Gastrocnemius medialis (tissue), 4 donors: ENCODE measurements at places on chromosomes 12 and 14. TPM values are rescaled to one million over a fixed set of nuclear protein-coding genes. Genes with fewer than 3 reads are reported as not detected.

GRCh38 chr14:93548102-93548843 is 117.5 kb downstream of the UNC79 start:
- DNase-seq: no peak
- H3K36me3 ChIP-seq: no peaks in the 10 kb centered on the region
- H3K4me1 ChIP-seq: no peaks in the 10 kb centered on the region
- no peak overlapping the region for H3K4me3 ChIP-seq
- no peak overlapping the region for H3K27ac ChIP-seq

GRCh38 chr12:27366621-27367020 is 34.0 kb downstream of the BMAL2 start:
- no peaks in the 10 kb centered on the region for H3K36me3 ChIP-seq
- H3K4me1 ChIP-seq: no peaks in the 10 kb centered on the region
- no peak overlapping the region for H3K4me3 ChIP-seq
- no peak overlapping the region for H3K27ac ChIP-seq
- no peak for DNase-seq

- H3K27ac ChIP-seq: peak overlapping the region; percentile 97
- peak; percentile 85 for DNase-seq
- no peaks in the 10 kb centered on the region for H3K36me3 ChIP-seq
- H3K27me3 ChIP-seq: no peaks in the 10 kb centered on the region
- peaks cover 82% of the 10 kb centered on the region for H3K4me1 ChIP-seq
Measured at GRCh38 chr12:109134186-109134917, 18.0 kb downstream of the ACACB start.

The SSTR1 gene
- 0.83 TPM for total RNA-seq

- H3K27me3 ChIP-seq: no peaks in the 10 kb centered on the region
- peaks cover 30% of the 10 kb centered on the region for H3K4me1 ChIP-seq
- H3K36me3 ChIP-seq: no peaks in the 10 kb centered on the region
- H3K27ac ChIP-seq: no peak overlapping the region
Measured at GRCh38 chr14:50736932-50737419, 68.9 kb upstream of the SAV1 start.

- peaks cover 18% of the 10 kb centered on the region for H3K27me3 ChIP-seq
- H3K4me3 ChIP-seq: no peak overlapping the region
- H3K36me3 ChIP-seq: no peaks in the 10 kb centered on the region
Measured at GRCh38 chr12:6057700-6058099, 66.8 kb downstream of the VWF start.

The REP15 gene
- 1.8 TPM for total RNA-seq

DNA sequence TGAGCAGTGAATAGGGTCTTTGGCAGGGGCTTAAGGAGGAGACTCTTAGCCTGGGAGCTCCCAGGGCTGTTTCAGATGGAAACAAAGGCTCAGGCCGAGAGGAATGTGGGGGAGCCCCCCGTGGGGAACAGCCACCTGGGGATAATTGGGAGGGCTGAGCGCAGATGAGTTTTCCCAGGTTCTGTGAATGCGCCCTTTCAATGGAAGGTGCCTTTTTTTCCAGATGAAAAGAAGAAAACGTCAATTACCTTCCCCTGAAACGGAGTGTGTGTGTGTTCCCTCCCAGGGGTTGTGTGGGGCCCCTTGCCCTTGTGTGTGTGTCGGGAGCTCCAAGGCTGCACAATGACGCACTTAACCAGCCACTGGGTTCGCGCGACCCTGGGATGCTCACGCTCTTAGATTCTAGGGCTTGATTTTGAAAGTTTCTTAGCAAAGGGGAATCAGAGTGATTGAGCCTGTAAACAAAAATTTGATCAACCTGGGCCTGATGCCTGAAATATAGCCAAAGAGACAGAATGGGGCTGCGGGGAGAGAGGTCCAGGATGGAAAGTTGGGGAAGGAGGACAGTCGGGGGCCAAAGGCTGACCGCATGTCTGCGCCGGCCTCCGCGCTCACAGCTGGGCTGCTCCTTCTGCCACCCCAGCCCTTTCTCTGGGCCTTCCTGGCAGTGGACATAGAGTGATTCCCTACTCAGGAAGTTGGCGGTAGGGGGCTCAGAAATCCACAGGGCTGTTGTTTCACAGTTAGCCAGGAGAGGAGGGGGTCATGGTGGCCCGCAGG is 14.6 kb downstream of the MEG3 start:
- H3K36me3 ChIP-seq: no peaks in the 10 kb centered on the region
- H3K27me3 ChIP-seq: no peaks in the 10 kb centered on the region
- H3K4me1 ChIP-seq: no peaks in the 10 kb centered on the region
- no peak for DNase-seq
- H3K27ac ChIP-seq: no peak overlapping the region

The SFSWAP gene
- 27.2 TPM for total RNA-seq

DNA sequence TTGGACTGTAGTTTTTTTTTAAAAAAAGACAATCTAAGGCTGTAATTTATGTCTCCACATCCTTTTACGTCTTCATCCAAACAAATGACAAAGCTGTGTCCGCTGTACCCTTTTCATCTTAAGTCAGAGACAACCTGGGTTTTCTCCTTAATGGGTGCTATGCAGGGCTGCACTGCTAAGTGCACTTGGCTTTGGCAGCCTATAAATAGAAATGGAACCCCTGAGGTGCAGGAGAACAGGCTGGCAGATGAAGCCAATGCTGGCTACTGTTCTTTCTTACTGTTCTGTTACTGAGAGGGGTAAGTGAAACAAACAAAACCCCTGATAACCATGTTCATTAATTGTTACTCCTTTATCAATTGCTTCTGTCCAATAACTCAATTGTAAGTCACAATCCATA is 47.1 kb upstream of the KICS2 start:
- DNase-seq: no peak
- H3K27ac ChIP-seq: no peak overlapping the region
- H3K4me1 ChIP-seq: no peaks in the 10 kb centered on the region
- no peak overlapping the region for H3K4me3 ChIP-seq

- H3K27me3 ChIP-seq: no peaks in the 10 kb centered on the region
- H3K27ac ChIP-seq: no peak overlapping the region
- DNase-seq: no peak
Measured at GRCh38 chr12:87280893-87281292, 748.3 kb downstream of the C12orf50 start.

- H3K27ac ChIP-seq: no peak overlapping the region
- H3K4me1 ChIP-seq: no peaks in the 10 kb centered on the region
- H3K27me3 ChIP-seq: peaks cover 3% of the 10 kb centered on the region
- H3K36me3 ChIP-seq: no peaks in the 10 kb centered on the region
- no peak for DNase-seq
Measured at GRCh38 chr14:77148510-77149231, 7.1 kb upstream of the ZDHHC22 start.

GRCh38 chr12:7001921-7002591 is 16.2 kb downstream of the LPCAT3 start:
- no peaks in the 10 kb centered on the region for H3K36me3 ChIP-seq
- peaks cover 76% of the 10 kb centered on the region for H3K4me1 ChIP-seq
- H3K27me3 ChIP-seq: no peaks in the 10 kb centered on the region
- H3K4me3 ChIP-seq: no peak overlapping the region

The A2M gene
- 77.1 TPM for total RNA-seq

GRCh38 chr12:109455706-109456105 is 21.4 kb downstream of the KCTD10 start:
- H3K4me1 ChIP-seq: peaks cover 10% of the 10 kb centered on the region
- H3K4me3 ChIP-seq: no peak overlapping the region
- H3K27me3 ChIP-seq: no peaks in the 10 kb centered on the region

The KRT71 gene
- total RNA-seq: not detected

The TAS2R42 gene
- total RNA-seq: not detected

- no peaks in the 10 kb centered on the region for H3K4me1 ChIP-seq
- no peak for DNase-seq
- H3K27ac ChIP-seq: no peak overlapping the region
- H3K4me3 ChIP-seq: no peak overlapping the region
- no peaks in the 10 kb centered on the region for H3K27me3 ChIP-seq
- no peaks in the 10 kb centered on the region for H3K36me3 ChIP-seq
Measured at GRCh38 chr12:43143278-43143677, 408.7 kb downstream of the ADAMTS20 start.

The RND1 gene
- total RNA-seq: 0.36 TPM

DNA sequence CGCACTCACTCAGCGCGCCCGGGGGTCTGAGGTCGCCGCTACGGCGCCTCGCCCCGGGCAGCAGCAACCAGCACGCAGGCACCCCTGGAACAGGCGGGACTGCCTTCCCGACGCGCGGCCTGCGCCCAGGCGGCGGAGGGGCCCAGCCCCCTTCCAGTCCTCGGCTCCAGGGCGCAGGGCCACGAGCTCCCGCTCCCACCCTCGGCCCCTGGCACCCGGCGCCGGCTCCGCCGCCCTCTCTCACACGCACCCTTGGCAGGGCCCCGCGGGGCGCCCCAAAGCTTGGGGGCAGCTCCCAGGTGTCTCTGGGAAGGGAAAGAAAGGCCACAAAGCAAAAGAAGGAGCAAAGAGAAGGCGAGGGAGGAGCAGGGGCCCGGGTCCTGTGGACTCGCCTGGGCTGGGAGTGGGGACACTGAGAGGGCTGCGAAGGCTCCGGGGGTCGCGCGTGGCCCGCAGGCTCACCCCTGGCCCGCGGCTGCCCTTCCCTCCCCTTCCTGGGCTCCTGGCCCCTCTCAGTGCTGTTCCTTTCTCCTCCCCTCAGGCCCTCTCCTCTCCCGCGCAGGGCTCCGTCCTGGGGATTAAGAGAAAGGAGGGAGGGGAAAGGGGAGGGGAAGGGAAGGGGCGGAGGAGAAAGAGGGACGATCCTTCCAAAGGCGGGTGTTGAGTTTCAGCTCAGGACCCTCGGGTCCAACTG is 907 bp upstream of the EFS start:
- no peaks in the 10 kb centered on the region for H3K36me3 ChIP-seq
- H3K4me1 ChIP-seq: peaks cover 4% of the 10 kb centered on the region
- H3K27me3 ChIP-seq: peaks cover 13% of the 10 kb centered on the region
- peak overlapping the region; percentile 46 for H3K4me3 ChIP-seq
- peak overlapping the region; percentile 68 for H3K27ac ChIP-seq

DNA sequence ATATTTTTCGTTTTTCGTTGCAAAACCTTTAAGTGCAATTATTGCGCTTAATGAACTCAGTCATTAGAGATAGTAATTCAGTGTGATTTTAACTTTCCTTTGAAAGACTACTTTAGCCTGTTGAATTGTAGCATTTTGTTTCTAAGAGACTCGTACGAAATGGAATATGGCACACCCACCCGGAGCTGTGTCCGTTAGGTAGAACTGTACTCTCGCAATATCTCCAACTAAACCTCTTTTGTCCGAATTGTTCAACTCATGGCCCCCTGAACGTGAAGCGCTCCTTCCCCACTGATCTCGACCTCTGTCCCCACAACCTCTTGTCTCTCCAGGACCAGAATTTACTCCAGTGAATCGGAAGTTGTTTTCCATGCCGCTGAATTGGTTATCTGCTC is 800 bp downstream of the PCNX4 start:
- peak overlapping the region; percentile 99 for H3K27ac ChIP-seq
- peaks cover 48% of the 10 kb centered on the region for H3K4me1 ChIP-seq
- no peak for DNase-seq
- H3K36me3 ChIP-seq: no peaks in the 10 kb centered on the region
- H3K4me3 ChIP-seq: peak overlapping the region; percentile 73

DNA sequence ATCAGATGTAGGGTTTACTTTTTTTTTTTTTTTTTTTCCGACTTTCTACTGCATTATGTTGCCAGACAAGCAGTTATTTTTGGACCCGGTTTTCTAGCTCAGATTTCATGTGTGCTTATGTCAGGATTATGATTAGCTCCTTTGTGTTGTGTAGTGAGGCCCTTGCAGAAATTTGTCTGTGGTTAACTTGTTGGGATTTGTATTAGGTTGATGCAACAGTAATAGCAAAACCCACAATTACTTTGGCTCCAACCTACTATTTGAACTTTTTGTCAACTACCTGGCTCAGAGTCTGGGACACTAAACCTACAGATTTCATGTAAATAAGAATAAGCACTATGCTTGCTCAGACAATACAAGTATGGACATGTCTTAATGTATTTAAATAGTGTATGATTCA is 44.1 kb upstream of the KCNJ8 start:
- H3K36me3 ChIP-seq: peaks cover 7% of the 10 kb centered on the region
- no peak overlapping the region for H3K4me3 ChIP-seq
- no peak for DNase-seq
- no peaks in the 10 kb centered on the region for H3K27me3 ChIP-seq

The PZP gene
- total RNA-seq: not detected

The FAM161B gene
- total RNA-seq: 6.8 TPM

The ART4 gene
- total RNA-seq: 1.6 TPM

DNA sequence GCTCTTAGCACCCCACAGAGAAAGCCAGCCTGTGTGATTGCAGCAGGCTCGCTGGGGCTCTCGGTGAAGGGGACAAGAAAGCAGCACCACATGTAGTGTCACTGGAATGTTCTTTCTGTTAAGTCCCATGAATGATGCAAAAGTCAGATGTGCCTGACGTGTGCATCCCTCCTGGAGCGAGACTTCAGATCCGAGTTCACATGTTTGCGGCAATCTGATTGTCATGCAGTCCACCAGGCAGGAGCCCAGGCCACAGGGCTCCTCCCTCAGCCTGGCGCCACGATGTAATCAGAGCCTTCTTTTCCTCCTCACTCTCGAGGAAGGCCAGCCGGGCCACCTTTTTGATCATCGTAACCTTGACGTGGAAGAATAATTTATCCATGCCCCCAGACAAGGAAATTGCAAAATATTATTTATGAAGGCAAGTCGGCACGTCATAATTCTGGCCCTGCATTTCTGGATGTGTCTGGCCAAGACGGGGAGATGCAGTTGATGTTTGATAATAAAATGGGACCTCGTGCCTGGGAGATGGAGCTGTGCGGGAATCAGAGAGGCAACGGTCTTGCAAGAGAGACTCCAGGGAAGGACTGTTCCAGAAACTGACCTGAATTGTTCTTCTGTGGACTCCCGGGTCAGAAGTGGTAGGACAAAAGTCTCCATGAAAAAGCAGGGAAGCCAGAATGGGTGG is 214.6 kb downstream of the PHETA1 start:
- no peak overlapping the region for H3K27ac ChIP-seq
- peaks cover 4% of the 10 kb centered on the region for H3K27me3 ChIP-seq
- H3K4me3 ChIP-seq: no peak overlapping the region

- no peaks in the 10 kb centered on the region for H3K27me3 ChIP-seq
- H3K4me1 ChIP-seq: peaks cover 8% of the 10 kb centered on the region
- no peak for DNase-seq
- H3K4me3 ChIP-seq: no peak overlapping the region
- H3K27ac ChIP-seq: peak overlapping the region; percentile 15
Measured at GRCh38 chr14:85607651-85608081, 77.7 kb downstream of the FLRT2 start.

The OR6C75 gene
- total RNA-seq: not detected

GRCh38 chr14:69354383-69355153 is 43.5 kb downstream of the ERH start:
- H3K27ac ChIP-seq: no peak overlapping the region
- no peaks in the 10 kb centered on the region for H3K27me3 ChIP-seq
- H3K36me3 ChIP-seq: no peaks in the 10 kb centered on the region
- no peaks in the 10 kb centered on the region for H3K4me1 ChIP-seq
